ENCODE measurements at places on chromosomes 3 and 15. TPM values are rescaled to one million over a fixed set of nuclear protein-coding genes. Genes with fewer than 3 reads are reported as not detected.

KLF15 gene
- 1.8 TPM for polyA plus RNA-seq

TMC3 gene
- 0.19 TPM for polyA plus RNA-seq

DNA sequence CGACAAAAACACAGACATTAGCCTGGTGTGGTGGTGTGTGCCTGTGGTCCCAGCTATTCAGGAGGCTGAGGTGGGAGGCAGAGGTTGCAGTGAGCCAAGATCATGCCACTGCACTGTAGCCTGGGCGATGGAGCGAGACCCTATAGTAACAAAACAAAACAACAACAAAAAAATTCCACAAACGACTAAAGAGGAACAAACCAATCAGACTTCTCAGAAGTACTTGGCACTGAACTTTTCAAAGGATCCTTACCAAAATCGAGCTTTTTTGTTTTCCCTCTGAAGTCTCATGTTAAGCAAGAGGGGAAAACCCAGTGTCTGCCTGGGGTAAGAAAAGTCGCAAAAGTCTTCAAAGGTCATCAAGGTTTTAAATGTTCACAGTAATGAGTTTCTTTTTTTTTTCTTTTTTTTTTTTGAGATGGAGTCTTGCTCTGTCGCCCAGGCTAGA lies 30.1 kb upstream of the TFRC start:
- DNase-seq: no peak

DNA sequence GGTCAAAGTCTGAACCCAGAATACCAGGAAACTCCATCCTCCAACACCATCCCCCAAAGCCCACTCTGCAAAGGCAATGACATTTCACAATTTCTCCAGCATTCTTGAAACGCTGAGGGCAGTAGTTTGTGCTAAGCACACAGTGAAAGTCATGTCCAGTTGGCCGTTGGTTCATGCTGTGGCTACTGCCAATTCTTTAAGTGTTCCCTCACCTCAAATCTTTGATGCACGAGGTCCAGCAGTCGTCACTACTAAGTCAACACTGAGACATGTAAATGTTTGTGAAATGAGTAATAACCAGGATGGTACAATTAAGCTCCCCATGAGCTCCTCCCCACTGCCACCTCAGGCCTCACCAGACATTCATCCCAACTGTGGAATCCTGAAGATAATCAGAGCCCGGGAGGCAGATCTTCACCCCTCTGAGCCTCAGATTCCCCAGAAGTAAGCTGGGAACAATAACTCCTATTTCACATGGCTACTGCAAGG lies 7.0 kb downstream of the SUCLG2 start:
- peak; percentile 86 for DNase-seq

LIPC gene
- 34.3 TPM for polyA plus RNA-seq

DNA sequence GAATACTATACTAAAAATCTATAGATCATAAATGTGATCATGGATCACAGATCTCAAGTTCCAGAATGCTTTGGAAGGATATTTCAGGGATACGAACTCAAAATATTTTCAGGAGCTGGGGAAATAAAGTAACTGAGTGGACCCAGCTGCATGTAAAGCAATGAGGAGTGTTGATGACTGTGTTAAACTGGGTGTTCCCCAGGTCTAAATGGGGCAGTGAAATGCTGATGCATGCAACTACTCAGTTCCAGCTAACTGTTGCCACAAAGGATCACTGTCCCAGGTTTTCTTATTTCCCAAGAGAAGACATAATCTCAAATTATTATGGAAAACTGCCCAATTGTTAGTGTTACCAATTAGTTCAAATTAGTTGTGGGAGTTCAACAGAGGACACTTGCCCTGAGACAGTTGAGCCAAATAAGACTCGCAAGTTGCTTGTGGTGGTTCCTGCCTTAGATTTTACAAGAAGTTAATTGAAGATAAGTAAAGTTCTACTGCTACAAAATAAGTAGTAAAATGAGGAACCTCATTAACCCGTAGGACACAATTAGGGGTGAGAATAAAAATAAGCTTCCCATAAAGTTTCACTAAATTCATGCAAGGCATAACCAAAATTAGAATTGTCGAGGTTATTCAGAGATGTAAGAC lies 66.3 kb upstream of the IL12A start:
- no peak for DNase-seq

SPTBN5 gene
- 2.6 TPM for polyA plus RNA-seq

GRCh38 chr3:129276385-129276784 lies 2.3 kb upstream of the HMCES start:
- DNase-seq: no peak

DNA sequence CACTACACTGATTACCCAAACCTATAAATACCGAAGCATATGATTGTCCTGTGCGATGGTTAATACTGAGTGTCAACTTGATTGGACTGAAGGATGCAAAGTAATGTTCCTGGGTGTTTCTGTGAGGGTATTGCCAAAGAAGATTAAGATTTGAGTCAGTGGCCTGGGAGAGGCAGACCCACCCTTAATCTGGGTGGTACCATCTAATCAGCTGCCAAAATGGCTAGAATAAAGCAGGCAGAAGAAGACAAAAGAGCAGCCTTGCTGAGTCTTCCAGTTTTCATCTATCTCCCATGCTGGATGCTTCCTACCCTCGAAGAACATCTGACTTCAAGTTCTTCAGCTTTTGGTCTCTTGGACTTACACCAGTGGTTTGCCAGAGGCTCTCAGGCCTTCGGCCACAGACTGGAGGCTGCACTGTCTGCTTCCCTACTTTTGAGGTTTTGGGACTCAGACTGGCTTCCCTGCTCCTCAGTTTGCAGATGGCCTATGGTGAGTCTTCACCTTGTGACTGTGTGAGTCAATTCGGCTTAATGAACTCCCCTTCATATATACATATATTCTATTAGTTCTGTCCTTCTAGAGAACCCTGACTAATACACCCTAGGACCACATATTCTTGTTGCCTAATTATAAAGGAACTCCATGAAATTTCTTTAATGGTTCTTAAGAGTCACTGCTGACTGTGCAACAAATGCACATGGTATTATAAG lies 31.7 kb downstream of the CSNK1G1 start:
- no peak for DNase-seq

C3orf85 gene
- polyA plus RNA-seq: 52.2 TPM

ADAMTS17 gene
- 4.4 TPM for polyA plus RNA-seq

HYKK gene
- 1.6 TPM for polyA plus RNA-seq

GRCh38 chr15:94174399-94174802 lies 57.0 kb upstream of the MCTP2 start:
- no peak for DNase-seq

GRCh38 chr15:66932634-66933024 lies 132.8 kb upstream of the SMAD3 start:
- no peak for DNase-seq

DNA sequence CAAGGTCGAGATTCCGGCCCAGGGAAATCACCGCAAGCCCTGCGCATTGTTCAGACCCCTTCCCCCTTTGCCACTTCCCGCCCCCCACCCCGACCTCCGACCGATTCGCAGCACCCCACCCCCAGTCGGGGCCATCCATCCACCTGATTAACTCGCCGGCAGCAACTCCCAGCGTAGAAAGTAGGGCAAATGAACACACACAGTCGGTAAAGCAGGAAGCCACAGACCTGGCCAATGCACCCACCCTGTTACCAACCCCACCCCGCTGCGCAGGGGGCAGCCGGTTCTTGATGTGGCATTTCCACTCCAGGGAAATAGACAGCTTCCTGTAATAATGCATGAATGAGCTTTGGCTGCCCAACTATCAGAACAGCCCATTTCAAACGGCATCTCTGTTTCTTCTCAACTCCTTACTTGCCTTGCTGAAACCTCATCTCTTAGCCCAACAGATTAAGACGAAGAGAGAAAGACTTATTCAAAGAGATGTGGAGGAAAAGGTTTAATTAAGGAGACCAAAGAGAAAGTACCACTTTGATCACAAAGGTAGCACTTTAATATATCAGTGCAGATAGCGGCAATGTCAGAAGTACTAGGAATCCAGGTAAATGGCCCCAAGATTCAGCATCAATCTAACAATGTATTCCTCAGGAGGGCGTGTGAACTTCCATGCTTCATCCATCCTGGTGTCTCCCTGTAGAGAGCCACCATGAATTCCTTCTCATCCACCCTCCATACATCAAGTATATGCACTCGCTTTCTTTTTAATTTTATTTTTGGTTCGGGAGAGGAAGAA lies 1.9 kb downstream of the TNIK start:
- DNase-seq: no peak

DNA sequence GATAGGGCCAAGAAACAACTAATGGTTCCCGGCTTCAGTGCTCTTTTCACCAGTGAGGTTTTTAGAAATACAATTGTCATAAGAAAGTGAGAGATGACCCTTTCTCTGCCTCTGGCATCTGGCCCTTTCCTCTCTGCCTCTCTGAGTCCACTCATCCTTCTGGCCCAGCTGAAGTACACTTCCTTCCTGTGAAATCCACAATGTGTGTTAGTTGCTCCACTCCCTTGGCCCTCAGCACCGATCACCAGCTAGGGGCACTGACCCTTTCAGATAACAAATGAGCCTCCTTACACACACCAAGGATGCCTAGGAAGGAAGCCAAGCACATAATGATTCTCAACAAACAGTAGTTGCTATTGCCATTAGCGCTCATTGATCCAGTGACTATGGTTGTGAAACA lies 2.9 kb upstream of the CAV3 start:
- no peak for DNase-seq

- DNase-seq: no peak
These were observed 46.2 kb downstream of the NOX5 start for GRCh38 chr15:69060744-69061143.

GRIP2 gene
- polyA plus RNA-seq: 2.4 TPM

SLC51B gene
- polyA plus RNA-seq: 8.6 TPM

DNA sequence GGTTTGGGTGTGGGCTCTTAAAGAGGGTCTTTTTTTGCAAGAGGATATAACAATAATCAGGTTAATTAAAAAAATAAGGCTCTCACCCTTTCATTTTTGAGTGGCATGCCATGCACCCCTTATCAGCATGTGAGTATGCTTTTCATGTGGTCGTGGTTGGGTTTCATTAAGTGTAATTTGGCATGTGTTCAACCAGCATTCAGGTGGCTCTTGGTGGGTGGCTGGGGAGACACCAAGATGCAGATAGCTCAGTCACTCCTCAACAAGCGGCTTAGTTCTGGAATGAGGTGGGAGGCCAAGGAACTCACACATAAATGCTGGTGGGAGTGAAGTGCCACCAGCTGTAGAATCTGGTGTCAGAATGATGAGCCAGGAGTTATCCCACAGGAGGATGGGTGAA lies 66.8 kb downstream of the FLNB start:
- no peak for DNase-seq

GRCh38 chr3:8773941-8774542 lies 4.6 kb upstream of the OXTR start:
- DNase-seq: no peak

GRCh38 chr3:133874344-133874743 lies 21.3 kb downstream of the RAB6B start:
- no peak for DNase-seq

- peak; percentile 46 for DNase-seq
These were observed 72.6 kb downstream of the MYO1E start for GRCh38 chr15:59299929-59300617.

DNA sequence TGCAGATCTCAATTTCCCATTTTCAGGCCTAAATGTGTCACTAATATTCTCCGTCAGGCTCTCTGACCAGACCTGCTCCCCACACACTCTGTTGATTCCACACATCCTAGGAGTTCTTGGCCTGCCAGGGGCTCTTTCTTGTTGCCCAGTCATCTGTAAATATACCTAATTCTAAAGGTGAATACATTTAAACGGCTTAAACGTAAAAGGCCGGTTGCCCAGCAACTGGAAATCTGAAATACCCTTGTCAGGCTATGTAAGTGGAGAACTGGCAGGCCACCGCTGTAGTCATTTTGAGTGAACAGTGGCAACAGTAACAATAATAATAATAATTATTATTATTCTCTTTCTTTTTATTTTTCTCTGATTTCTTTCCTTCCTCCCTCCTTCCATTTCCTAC lies 302.7 kb downstream of the AGBL1 start:
- DNase-seq: no peak

GRCh38 chr3:109071350-109072142 lies 46.4 kb downstream of the MORC1 start:
- DNase-seq: peak; percentile 8

- DNase-seq: no peak
These were observed 175.9 kb downstream of the OTOL1 start for GRCh38 chr3:161672478-161672877.

CIDEC gene
- 28.7 TPM for polyA plus RNA-seq

DNA sequence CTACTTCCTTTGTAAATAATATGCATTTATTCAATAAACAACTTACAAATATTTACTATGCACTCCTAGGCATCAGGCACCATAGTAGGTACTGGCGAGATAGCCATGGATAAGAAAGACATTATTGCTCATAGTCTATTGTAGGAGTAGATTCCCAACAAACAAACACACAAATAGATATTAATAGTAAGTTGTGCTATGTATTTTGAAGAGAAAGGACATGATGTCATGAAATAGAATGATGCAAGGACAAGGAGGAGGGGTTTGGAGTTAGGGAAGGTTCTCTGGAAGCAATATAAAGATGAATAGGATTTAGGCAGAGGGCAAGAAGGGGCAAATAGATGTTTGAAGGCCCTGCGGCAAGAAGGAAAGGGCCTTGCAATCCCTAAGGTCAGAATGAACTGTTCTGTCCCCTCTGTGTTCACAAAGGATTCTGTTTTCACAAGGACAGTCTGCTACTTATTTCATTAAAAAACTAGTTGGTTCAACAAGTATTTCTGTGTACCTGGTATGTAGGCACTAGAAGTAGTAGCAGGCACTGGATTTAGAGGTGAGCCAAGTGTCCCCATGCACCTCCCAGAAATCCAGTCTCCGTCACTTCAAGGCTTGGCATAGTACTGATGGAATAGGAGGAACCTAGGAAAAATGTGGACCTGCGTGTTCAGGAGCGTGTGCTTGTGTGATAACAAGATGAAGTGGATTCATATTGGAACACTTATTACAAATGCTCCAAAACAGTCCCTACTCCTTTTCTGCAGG lies 231.8 kb upstream of the TPRG1 start:
- no peak for DNase-seq

CADPS gene
- polyA plus RNA-seq: 2.8 TPM

OGG1 gene
- polyA plus RNA-seq: 43.2 TPM

RAB6B gene
- polyA plus RNA-seq: 2.6 TPM

TTC21A gene
- 7.6 TPM for polyA plus RNA-seq

GRCh38 chr15:73794443-73795133 lies 41.4 kb upstream of the INSYN1 start:
- no peak for DNase-seq

GRCh38 chr15:75032395-75032794 lies 9.0 kb downstream of the PPCDC start:
- DNase-seq: no peak

DNA sequence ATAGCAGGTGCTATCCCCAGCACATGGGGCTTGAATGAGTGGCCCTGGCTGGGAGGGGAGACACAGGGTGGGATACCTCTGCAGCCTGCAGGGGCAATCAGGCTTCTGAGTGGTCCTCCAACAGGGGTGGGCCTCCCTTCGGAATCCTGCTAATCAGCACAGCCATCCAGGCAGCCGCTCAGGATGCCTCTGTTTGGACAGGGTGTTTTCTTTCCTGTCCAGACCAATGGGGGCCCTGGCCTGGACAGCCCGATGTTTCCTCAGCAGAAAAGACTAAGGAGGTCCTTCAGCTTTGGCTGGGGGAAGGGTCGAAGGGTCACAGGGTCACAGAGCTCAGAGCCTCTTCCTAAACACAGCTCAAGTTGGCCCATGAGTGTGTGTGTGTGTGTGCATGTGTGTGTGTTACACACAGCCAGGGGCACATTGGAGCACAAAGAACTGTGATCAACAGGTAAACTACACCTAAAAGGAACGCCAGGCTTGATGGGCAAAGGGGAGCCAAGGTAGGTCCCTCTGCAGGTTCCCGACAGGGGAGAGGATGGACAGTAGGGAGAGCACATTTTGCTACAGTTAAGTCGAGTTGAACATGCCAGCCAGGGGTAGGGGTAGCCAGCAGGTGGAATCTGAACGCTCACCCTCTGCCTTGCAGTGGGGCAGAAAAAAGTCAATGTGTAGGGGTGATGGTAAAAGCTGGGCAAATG lies 1.1 kb upstream of the HAPLN3 start:
- DNase-seq: no peak
